Activated T-cell treated with anti-CD3 and anti-CD28 coated beads, Interleukin-2, amount 50 U/mL, for 48 hours (primary cell): ENCODE measurements at places on chromosomes 12 and 14.

DNA sequence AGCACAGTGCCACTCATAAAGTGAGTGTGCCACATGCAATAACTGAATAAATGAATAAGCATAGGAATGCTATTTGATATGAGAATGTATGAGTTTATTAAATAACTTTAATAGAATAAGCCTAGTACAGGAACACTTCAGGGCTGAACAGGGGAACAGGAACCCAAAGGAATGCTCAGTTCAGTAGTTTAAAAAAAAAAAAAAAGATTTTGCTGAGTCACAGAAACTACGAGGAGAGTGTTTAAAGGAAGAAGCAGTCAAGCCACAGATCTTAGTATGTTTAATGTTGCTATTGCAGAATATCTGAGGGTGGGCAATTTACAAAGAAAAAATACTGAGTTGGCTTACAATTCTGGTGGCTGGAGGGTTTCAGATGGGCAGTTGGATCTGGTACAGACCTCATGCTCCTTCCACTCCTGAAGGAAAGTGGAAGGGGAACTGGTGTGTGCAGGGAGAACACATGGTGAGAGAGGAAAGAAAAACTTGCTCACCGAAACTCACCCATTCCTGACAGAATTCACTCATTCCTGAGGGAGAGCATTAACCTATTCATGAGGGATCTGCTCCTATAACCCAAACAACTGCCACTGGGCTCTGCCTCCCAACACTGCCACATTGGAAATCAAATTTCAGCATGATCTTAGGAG, 880.3 kb upstream of the MGAT4C start:
- DNase-seq, result no peak

DNA sequence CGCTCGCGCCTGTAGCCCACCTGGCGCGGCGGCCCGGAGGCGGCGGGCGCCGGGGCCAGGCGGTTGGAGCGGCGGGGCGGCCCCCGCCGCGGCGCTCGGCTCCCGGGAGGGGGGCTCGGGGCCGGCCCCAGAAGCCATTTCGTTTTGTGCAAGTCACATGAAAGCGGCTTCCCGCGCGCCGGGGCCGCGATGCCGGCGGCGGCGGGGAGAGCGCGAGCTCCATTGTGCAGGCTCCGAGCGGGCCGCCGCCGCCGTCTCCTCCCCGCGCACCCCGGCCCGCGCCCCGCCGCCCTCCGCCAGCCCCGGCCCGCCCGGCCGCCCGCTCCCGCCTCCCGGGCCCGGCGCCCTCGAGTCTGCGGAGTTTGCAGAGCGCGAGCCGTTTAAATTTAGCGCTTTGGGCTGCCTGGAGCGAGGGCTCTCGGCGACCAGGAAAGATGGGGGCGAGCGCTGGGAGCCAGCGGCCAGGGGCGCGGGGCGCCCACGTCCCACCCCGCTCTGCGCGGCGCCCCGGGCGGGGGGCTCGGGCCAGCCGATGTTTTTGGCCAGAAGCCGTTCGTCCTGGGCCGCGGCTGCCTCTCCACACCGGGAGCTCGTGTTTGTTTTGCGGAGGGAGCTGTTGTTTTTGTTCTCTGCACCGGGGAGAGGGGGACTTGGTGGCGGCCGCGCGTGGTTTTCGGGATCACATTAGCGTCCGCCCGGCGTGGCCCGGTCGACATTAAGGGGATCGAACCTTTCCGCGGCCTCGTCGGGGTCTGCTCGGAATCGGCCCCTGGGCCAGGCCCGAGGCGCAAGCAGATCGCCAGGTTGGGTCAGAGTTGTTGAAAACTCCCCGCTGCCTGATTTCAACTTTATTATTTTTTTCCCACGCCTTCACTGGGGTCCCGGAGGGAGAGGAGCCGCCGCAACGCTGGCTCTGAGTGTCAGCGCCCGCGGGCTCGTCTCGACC, 982 bp downstream of the BCL7A start:
- DNase-seq, result peak; percentile 63

GRCh38 chr14:64636980-64637429, 67.2 kb upstream of the PLEKHG3 start:
- no peak for DNase-seq

GRCh38 chr12:28027947-28028724, 55.6 kb upstream of the PTHLH start:
- DNase-seq, result no peak

DNA sequence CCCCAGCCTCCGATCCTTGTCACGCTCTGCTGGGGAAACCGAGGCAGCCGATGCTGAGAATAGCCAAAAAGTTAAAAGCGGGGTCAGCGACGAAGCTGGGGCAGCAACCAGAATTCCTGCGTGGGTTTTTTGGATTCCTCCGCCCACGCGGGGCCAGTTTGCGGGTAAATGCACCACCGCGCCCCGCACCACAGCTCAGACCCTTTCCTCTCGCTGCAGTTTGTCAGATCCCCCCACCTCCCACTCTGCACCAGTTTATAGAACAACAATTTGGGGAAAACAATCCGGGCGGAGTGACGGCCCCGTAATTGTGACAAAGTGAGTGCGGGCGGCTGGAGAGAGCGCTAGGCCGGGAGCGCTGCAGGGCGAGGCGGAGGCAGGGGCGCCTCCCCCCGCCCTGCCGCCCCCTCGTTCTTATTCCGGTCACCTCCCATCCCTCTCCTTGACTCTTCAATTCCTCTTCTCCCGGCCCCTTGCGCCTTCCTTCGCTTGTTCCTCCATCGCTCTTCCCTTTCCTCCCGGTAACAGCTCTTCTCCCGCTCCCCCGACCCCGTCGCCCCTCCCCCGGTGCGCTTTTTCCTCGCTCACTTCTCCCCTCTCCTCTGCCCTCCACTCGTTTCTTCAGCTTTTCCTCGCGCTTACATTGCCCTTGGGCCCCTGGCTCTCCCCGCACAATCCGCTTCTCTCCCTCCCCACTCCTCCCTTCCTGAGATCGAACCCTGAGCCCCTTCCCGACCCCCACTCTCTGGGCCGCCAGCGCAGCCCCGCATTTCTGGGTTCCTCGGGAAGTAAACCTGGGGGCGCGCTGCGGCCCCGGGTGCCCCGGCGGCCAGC, 646 bp upstream of the DNAJC22 start:
- DNase-seq, result no peak

- DNase-seq, result no peak
Observed at GRCh38 chr12:11718768-11719253, 69.3 kb downstream of the ETV6 start.

- peak; percentile 49 for DNase-seq
Observed at GRCh38 chr12:57216921-57217879, 606 bp downstream of the NXPH4 start.

DNA sequence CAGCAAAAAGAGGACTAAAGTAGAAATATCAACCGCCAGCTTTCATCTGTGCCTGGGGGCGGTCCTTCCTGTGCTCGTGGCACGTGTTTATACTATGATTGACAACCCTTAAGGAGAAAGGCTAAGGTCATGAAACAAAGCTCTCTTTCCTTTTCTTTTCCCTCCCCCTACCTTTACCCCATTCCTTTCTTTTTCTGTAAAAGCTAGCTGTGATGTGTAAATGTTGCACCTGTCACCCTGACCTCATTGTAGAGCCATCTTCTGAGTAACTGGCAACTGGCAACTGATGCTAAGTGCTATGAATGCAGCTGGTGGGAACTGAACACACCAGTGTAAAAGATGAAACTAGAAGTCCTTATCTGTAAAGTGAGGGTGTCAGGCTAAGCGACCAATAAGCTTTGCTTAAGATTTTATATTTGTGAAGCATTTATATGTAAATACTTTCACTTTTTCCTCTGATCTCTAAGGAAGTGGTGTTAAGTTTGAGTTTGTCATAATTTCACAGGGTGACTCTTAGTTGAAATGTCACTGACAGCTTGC, 102.8 kb upstream of the BCAT1 start:
- DNase-seq, result peak; percentile 58

DNA sequence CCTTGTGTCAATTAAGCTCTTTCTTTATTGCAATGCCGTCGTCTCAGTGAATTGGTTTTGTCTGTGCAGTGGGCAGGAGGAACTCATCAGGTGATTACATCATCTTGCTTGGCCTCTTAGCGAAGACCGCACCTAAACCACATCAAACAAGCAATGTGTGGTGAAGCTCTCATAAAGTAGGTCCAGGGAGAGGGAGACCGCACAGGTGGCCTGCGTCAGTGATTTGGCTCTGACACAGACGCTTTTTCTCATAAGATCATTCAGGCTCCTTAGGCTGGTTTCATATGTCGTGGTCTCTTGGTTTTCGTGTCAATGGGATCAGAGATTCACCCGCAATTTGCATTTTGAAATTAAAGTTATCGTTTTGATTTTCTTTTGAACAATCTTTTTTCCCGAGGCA, 6.7 kb upstream of the TESC start:
- DNase-seq, result peak; percentile 33

DNA sequence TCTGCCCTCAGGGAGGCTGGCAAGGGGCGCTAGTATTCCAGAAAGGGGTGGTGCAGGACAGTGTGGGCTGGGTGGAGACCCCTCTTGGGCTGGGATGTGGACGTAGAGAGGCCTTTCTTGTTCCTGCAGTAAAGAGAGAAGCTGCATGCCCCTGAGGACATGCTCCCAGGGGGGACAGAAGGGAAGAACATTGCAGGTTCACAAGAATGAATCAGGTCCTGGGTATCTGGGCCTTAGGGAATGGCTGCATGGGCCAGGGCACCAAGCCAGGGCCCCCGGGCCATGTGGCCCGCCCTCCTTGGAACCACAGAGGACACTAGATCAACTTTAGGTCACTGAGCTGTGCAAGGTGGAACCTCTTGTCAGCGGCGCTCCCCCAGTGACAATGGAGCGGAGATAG, 51.8 kb downstream of the ZNF664 start:
- DNase-seq, result no peak

- DNase-seq, result no peak
Observed at GRCh38 chr12:116135209-116135930, 142.1 kb downstream of the MED13L start.

GRCh38 chr12:29726741-29727348, 56.9 kb downstream of the TMTC1 start:
- DNase-seq, result no peak

- peak; percentile 40 for DNase-seq
Observed at GRCh38 chr14:99687284-99688209, 3.4 kb downstream of the CYP46A1 start.

GRCh38 chr14:77955816-77956484, 156.0 kb downstream of the ADCK1 start:
- DNase-seq, result no peak

DNA sequence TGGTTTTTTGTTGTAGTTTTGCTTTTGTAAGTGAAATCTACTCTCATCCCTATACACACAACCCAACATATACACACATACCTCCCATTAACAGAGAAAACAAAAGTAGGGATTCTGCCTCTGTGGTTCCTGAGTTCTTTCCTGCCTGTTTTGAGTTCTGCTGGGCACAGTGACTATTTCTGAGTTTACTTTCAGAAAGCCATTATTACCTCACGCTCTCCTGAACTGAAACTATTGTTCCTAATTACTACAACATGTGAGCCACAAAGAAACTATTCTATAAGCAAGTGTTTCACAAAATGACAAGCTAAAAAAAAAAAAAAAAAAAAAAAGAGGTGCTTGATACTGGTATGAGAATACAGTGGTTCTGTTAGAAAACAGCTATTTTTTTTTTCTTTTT, 110.9 kb downstream of the ALG10B start:
- no peak for DNase-seq

DNA sequence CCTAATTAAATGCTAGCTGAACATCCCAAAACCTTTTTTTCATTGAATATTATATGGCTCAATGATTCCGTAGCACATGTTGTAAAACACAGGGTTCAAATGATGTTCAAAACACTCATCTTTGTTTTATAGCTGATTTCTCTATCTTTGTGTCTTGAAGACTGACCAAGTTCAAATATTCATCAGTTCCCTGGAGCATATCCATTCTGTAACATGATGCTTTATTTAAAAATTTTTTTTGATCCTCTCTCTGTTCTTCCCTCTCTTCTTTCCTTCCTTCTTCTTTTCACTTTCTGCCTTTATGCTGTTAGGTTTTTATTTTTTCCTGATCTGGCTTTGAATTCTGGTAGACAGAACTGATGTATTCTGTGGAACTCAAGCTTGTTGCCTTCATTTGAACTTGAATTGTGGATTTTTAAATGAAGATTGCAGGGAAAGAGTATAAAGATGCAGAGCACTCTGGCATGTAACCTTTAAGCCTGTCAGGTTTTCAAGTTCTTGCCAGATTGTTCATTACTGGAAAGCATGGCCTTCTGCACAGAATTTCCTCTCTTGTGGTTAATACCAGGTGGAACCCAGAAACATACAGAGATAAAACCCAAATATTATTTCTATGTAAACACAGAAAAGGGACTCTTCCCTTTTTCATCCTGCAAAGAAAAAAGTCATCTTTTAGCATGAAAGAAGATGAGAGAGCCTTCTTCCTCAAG, 39.5 kb downstream of the PROX2 start:
- no peak for DNase-seq

DNA sequence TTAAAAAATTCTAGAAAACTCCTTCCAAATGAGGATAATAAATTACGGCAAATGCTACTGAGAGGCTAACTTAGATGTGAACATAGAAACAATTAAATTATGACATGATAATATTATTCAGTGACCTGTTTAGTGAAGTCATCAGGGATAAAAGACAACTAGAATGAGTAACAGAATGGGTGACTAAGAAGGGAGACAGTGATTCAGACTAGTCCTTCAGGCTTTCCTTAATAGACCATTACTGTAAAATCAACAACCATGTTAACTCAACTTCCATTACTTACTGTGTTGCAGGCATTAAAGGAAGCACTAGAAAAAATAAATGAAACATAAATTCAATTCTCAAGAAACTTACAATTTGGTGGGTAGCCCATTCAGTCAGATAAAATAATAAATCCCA, 543.9 kb upstream of the LRFN5 start:
- DNase-seq, result no peak

GRCh38 chr14:31021576-31021949, 3.9 kb upstream of the AP4S1 start:
- DNase-seq, result no peak

DNA sequence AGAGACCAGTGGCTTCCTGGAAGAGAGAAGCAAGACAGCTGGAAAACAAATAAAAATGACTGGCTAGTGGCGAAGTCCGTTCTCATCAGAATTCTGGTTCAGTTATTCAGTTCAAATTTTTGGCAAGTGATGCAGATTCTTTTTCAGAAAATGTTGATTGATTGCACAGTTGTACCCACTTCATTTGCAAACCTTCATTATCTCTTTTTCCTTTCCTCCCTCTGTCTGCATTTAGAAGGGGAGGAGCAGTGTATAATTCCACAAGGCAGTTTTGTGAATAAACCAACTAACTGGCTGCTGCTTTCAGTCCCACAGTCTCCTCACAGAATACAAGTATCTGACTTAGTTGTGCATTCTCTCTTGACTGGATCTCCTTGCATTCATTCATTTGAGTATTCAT, 417.5 kb downstream of the NPAS3 start:
- DNase-seq, result no peak
